Psoas muscle (tissue), 8 donors: ENCODE measurements at places on chromosomes 5 and 9. TPM values are rescaled to one million over a fixed set of nuclear protein-coding genes. Genes with fewer than 3 reads are reported as not detected.

- DNase-seq, result no peak
Observed at GRCh38 chr5:42640835-42641234, 115.8 kb upstream of the CCDC152 start.

DNA sequence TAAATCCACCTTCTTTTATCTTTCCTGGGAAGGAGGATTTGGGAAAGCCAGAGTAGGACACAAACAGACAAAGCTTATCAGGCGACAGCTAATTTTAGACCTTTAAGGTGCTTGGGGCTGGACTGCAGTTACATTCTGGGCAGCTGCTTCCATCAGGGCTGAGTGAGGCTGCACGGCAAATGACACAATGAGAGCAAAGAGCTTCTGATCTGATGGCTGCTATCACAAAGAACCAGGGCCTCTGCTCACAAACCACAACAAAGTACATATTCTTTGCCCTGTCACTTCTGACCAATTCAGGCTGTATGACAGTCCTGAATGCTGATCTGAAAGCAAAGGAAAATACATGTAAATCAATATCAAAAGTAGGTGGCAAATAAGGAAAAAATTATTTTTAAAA lies 93.1 kb downstream of the MRPS27 start:
- no peak for DNase-seq

- DNase-seq, result no peak
Observed at GRCh38 chr5:162444129-162444762, 376.7 kb downstream of the GABRG2 start.

DNA sequence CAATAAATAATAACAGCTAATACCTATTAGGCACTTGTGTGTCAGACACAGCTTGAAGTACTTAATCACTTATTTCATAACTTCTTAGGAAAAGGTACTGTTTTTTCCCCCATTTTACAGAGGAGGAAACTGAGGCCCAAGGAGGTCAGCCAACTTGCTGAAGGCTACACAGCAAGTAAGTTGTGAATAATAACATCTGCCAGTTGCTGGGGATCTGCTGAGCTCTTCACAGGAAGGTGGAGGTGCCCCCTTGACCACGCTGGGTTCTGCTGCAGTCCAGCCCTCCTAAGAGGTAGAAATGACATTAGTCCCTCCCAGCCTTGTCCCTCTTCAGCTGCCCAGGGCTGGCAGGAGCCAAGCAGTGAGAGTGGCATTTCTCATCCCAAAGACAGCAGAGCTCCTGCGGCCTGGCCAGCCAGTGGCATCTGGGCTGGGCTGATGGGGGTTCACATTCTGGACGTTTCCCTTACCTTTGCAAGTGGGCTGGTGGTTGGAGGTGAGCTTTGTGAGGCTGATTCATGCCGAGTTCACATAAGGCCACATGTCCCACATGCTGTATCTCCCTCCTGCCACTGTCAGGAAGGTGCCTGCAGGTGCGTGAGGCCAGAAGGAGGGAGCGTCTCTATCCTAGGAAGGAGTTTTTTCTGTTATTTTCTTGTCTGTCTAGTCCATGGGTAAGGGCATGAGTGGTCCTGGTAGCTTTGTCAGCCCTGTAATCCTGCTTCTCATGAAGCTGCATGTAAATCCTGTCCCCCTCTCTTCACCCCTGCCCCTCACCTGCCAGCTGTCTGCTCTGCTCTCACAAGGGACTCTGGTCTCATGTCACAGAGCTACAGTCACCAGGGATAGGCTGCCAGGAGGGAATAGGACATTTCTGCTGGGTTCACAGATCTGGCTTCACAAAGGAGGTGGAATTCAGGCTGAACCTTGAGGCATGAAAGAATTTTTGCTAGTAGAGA lies 171.7 kb downstream of the MACROH2A1 start:
- DNase-seq, result no peak

POU5F2 gene
- 0.32 TPM for total RNA-seq

ENC1 gene
- total RNA-seq, result 28.3 TPM

DNA sequence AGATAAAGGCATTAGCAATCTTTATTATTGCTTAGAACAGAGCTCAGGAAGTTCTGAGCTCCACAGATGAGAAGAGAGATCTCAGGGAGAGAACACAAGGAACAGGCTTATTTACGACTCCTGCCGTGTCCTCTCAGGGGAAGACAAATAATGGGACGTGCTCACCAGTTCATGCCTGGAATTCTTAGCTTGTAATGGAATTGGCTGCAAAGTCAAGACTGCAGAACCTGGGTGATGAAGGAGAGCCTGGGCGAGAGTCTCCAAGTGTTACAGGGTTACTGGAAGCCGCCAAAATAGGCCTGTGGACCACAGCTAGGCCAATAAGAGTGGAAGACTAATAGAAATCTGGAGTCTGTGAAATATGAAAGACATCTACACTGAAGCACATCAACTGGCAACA lies 174.5 kb upstream of the ADAMTSL1 start:
- no peak for DNase-seq

GRCh38 chr9:125966959-125967711 lies 220.0 kb downstream of the PBX3 start:
- DNase-seq, result no peak

DNA sequence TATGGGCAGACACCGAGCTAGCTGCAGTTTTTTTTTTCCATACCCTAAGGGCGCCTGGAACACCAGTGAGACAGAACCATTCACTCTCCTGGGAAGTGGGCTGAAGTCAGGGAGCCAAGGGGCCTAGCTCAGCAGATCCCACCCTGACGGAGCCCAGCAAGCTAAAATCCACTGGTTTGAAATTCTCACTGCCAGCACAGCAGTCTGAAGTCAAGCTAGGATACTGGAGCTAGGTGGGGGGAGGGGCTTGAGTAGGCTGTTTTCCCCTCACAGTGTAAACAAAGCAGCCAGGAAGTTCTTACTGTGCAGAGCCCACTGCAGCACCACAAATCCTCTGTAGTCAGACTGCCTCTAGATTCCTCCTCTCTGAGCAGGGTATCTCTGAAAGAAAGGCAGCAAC lies 151.7 kb upstream of the HCN1 start:
- no peak for DNase-seq

ZFP2 gene
- total RNA-seq, result 1.2 TPM

GRCh38 chr9:127488946-127489345 lies 37.6 kb downstream of the LRSAM1 start:
- peak; percentile 15 for DNase-seq

- DNase-seq, result no peak
Observed at GRCh38 chr5:71589903-71590302, 2.8 kb downstream of the MCCC2 start.

DNA sequence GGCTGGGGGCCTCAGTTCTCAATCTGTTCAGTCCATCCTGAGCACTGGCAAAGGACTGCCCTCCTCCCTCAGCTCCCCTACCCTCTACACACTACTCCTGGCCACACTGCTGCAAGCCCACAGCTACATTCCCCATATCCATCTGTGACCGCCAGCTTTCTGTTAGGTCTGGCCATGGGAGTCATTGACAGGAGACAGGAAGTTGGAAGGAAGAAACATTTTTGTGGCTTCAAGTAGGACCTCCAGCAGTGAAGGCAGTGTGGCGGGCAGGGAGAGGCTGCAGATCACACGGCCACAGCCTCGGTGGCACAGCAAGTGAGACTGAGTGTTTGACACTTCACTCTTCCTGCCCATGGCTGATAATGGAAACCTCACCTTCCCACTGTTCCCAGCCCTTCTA lies 55.9 kb downstream of the SECISBP2 start:
- DNase-seq, result no peak

EIF4EBP3 gene
- 116 TPM for total RNA-seq

SLC45A2 gene
- total RNA-seq, result not detected

DNA sequence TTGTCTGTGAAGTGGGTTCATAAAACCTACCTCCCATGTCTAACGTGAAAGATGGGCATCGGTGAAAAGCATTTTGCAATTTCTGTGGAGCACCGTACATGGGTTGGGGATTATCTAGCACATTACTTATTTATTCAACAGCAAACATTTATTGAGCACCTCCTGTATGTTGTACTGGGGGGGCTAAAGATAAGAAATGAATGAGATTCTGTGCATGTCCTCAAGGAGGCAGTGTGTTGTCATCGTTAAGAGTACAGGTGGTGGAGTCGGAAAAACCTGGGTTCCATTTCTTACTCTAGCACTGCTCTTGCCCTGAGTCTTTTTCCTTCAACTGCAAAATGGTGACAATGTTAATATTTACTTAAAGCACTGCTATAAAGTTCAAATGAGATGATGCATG lies 30.4 kb upstream of the DENND1A start:
- no peak for DNase-seq

- DNase-seq, result no peak
Observed at GRCh38 chr5:50447941-50448340, 6.9 kb upstream of the EMB start.

GRCh38 chr5:78726571-78726970 lies 78.0 kb upstream of the LHFPL2 start:
- no peak for DNase-seq

- DNase-seq, result no peak
Observed at GRCh38 chr9:38380230-38380871, 12.2 kb upstream of the ALDH1B1 start.

NR6A1 gene
- 1.2 TPM for total RNA-seq

SMIM33 gene
- total RNA-seq, result not detected

COL15A1 gene
- 34.7 TPM for total RNA-seq

DNA sequence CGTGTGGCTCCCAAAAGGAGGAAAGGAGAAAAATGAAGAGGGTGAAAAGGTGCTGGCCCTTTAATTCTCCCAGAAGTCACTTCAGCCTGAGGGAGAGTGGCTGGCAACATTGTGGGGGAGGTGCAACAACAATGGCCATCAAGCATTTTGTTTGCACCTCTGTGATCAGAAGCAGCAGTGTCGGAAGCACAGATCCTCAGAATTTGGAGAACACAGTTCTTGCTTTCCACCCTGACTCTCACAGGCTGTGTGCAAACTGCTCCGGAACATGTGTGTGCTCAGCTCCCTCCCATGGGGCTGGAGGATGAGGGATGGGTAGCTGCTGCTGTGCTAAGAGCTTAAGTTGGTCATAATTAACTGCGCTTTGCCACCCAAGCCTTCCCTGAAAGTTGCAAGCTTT lies 127.1 kb downstream of the DPYSL3 start:
- DNase-seq, result no peak

TXNDC8 gene
- not detected for total RNA-seq

FOXI1 gene
- total RNA-seq, result not detected

GRCh38 chr9:92245005-92245797 lies 48.3 kb downstream of the IARS1 start:
- no peak for DNase-seq

DNA sequence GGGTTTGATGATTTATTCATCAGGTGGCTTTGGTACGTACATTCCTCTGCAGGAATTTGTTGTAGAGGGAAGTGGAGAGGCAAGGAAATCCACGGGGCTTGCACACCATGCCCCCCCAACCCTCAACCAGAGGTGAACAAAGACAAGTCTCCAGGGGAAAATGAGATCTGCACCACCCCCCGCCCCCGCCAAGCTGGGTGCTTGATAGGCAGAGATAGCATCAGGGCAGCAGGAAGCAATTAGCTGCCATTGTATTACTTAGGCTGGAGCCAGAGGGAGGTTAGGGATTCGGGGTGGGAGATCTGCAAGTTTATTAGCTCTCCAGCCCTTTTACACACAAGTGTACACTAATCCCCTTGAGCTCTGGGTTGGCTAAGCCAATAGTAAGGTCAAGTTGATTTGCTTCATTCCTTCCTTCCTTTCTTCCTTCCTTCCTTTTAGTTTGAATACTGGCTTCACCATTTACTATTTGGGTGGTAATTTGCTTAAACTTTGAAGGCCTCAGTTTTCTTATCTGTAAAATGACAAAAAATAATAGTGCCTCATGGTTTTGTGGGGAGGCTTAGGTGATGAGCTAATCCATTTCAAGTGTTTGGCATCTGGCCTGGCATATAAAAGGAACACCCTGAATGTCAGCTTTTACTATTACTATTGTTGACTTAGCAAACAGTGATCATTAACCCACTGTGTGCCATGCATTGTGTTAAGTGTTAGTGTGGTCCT lies 34.1 kb downstream of the SPRY4 start:
- DNase-seq, result no peak

FOXE1 gene
- not detected for total RNA-seq

- no peak for DNase-seq
Observed at GRCh38 chr5:38515646-38516045, 40.8 kb downstream of the LIFR start.
